ENCODE measurements at places on chromosomes 13 and 19.

DNA sequence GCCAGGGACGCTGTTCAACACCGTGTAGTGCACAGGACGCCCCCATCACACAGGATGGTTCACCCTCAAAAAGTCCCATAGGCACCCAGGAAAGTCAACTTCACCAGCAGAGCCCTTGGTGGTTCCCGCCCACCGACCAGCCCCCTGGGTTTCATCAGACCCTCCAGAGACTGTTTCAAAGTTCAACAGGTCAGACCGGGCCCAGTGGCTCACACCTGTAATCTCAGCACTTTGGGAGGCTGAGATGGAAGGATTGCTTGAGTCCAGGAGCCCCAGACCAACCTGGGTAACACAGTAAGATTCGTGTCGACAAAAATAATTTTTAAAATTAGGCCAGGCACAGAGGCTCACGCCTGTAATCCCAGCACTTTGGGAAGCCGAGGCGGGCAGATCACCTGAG lies 61.0 kb downstream of the MYO9B start:
- DNase-seq: no peak

DNA sequence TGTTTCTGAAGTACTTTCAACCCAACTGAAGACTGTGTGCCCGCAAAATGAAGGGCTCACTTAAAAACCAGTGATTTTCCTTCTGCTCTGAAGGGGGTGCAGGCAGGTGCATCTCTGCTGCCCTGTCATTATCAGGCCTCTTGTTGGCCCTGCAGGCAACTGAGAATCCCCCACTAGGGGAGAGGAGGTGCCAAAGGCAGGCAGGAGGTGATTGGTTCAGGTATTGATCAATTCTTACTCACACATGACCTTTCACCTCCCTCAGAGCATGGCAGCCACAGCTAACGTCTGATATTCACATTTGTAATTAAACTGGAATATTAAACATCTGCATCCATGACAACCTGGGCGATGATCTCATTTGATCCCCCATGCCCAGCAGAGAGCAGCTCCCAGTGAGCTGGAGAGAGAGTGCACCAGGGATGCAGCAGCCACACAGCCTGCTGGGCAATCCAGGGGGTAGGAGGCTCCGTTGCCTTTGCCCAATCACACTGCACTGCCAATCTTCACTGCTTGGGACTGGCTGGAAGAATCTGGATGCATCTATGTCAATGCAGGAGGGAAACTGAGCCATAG lies 267.9 kb upstream of the TSHZ3 start:
- DNase-seq: no peak

GRCh38 chr19:17737690-17738153 lies 13.6 kb upstream of the FCHO1 start:
- DNase-seq: no peak

GRCh38 chr13:43991773-43992201 lies 112.1 kb downstream of the LACC1 start:
- DNase-seq: no peak

- DNase-seq: no peak
These were observed 328 bp downstream of the CYP4F12 start for GRCh38 chr19:15673176-15673654.

GRCh38 chr19:44345959-44346358 lies 10.5 kb downstream of the ZNF112 start:
- no peak for DNase-seq

DNA sequence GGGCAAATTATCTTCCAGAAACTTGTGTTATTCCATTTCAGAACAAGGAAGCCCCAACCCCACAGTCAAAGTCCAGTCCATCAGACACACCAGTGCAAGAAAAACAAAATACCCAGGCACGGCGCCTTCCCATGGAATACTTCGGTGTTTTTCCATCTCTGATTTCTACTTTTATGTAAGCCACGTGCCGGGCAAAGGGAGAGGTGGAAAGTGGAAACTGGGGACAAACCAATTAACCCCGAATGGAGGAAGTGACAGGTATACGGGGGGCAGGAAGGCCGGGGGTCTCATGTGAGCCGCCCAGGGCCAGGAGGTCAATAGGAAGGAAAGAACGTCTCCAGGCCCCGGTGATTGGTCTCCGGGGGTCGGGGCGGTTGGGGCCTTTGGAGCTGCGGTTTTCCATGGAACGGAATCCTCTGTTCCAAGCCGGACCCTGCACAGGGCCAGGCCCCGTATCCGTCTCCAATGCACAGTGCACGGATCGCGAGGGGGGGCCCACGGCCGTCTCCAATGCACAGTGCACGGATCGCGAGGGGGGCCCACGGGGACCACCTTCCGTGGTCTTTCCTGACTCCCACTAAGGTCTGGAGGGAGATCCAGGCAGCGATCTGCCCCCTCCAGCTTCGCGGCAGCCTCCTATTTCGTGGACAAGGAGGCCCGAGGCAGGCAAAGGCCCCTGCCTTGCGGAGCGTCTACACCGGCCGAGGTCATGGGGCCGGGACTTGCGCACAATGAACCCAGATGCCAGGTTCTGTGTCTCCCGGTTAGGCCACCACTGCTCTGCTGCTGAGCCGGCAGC lies 79.7 kb downstream of the GADD45B start:
- DNase-seq: no peak

DNA sequence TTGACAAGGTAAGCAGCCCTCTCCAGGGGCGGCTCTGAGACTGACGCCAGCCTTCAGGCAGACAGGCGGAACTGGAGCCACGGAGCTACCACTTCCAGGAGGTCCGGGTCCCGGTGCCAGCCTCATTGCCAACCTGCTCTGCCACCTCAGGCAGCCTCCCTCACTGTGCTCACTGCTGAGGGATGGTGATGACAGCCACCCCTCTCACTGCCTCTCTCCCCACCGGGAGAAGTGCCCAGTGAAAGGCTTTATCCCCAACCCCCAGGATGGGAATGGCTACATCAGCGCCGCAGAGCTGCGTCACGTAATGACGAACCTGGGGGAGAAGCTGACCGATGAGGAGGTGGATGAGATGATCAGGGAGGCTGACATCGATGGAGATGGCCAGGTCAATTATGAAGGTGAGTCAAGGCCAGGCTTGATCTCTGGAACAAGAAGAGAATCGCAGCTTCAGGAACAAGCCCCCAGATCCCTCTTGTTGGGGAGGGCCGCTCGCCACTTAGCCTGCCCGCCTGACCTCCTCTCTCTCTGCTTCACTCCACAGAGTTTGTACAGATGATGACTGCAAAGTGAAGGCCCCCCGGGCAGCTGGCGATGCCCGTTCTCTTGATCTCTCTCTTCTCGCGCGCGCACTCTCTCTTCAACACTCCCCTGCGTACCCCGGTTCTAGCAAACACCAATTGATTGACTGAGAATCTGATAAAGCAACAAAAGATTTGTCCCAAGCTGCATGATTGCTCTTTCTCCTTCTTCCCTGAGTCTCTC lies 7.6 kb downstream of the CALM3 start:
- no peak for DNase-seq

DNA sequence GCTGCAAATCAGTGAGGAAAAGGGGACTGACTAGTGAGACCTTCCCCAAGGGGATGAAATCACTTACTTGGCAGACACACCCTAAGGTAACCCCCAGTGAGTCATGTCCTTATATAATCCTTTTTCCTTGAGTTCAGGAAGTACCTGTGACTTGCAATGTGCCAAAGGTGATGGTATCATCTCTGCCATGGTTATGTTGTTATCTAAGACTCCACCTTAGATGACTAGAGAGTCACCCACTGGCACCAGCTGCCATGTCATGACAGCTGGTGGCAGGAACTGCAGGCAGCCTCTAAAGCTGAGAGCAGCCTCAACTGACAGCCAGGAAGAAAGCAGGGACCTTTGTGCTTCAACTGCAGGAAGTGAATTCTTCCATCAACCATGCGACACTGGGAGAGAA lies 12.5 kb downstream of the PBX4 start:
- DNase-seq: no peak

DNA sequence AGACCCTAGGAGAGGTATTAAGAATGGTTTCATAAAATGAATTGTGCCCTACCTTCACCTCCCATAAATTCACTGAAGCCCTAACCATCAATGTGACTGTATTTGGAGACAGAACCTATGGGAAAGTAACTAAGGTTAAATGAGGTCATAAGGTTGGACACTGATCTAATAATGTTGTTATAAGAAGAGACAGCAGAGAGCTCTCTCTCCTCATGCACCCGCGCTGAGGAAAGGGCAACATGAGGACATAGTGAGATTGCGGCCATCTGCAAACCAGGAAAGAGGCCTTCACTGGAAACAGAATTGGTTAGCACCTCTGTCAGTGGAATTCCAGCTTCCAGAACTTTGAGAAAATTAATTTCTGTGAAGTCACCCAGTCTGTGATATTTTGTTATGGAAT lies 1396.1 kb upstream of the MIR17HG start:
- DNase-seq: no peak

- no peak for DNase-seq
These were observed 58.9 kb upstream of the TM9SF2 start for GRCh38 chr13:99442273-99442895.

DNA sequence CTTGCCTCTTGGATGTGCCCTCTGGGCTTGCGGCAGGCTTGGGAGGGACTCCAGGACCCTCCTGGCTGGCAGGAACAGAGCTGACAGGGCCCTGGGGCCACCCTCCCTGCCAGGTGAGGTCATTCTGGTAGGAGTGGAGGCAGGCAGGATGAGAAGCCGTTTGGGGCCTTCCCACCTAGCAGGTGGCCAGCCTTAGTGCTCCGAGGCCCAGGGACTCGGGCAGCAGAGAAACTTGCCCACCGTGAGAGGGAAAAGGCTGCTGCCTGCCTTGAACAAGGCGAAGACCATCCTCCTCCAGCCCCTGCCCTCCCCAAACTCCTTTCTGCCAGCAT lies 8.5 kb downstream of the RFX1 start:
- no peak for DNase-seq

- no peak for DNase-seq
These were observed 14.7 kb downstream of the ADGRE3 start for GRCh38 chr19:14659874-14660489.

- no peak for DNase-seq
These were observed 66.0 kb downstream of the PCCA start for GRCh38 chr13:100154842-100155416.

DNA sequence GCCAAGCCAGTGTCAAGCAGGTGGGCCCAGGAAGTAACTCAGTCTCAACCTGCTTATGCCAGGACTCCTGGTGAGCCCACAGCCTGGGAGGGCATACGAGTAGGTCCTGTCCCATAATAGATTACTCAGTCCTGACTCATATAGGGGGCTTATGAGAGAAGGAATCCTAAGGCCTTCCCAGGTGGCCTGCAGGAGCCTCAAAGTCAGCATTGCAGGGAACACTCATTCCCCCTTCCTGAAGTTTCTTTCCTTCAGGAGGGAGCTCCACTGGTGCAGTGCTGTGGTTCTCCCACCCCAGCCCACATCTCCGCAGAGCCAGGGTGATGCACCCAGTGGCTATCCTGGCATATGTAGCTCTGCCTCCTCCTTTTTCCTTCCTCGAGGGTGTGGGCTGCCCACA lies 137.3 kb downstream of the ZIC5 start:
- no peak for DNase-seq

DNA sequence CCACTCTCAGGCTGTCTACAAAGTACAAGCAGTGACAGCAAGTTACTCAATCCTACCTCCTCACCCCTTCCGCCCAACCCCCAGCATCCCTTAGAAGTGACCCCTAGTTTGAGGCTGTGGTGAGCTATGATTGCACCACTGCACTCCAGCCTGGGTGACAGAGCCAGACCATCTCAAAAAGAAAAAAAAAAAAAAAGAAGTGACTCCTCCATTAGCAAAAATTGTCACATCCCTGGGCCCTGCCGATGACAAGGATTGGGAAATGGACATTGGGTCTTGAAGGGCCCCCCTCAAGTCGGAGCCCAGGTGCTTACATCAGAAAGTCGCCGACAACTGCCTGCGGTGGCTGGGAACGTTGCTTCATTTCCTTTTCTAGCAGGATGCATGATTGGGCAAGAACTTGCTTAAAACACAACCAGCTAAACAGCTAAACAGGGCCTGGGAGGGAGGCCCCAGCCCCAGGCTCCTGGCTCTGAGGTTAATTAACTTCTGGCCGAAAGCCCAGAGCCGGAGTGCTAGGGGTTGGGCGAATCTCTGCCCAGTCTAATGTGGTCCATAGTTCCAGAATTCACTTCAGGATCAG lies 15.3 kb downstream of the RAB3D start:
- peak; percentile 90 for DNase-seq

GRCh38 chr19:29812881-29813275 lies 1.1 kb downstream of the CCNE1 start:
- no peak for DNase-seq

DNA sequence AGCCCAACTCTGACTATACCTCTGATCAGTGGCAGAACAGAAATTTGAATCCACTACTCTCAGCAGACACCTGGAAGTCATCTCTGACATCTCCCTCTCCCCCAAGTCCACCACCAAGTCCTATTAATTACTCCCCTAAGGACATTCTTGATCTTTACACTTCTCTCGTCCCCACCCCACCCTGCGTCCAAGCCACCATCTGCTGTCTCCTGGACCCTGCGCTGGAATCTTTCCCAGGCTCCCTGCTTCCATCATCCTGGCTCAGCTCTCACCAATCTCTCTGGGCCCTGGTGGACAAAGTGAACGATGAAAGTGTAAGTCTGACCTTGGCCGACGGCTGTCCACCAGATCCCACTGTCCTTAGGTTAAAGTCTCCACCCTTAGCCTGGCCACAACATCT lies 145.6 kb upstream of the GJB6 start:
- DNase-seq: no peak

GRCh38 chr19:16619457-16619856 lies 8.5 kb downstream of the MED26 start:
- DNase-seq: no peak

- DNase-seq: no peak
These were observed 17.2 kb upstream of the RAB8A start for GRCh38 chr19:16094360-16095070.

- peak; percentile 26 for DNase-seq
These were observed 593 bp downstream of the ATP8B3 start for GRCh38 chr19:1811472-1811894.

DNA sequence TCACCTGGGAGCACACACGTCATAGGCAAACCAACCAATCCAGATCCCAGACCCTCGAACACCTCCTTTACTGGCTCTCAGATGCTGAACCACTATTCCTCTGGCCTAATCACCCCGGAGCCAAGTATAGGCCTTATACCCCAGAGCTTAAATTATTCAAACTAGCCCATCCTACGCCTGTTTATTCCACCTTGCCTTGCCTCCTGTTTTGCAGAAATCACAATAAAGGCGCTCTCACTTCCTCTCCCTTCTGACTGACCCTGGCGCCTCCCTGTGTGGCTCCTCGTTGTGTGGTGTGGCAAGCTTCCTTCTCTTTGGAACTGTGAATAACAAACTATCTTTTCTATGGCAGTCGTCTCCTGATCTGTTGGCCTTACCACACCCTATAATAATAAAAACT lies 354.9 kb downstream of the ENOX1 start:
- DNase-seq: no peak
